ENCODE measurements at places on chromosomes 5 and 9. TPM values are rescaled to one million over a fixed set of nuclear protein-coding genes. Genes with fewer than 3 reads are reported as not detected.

- H3K4me3 ChIP-seq: no peak overlapping the region
- no peak overlapping the region for H3K27ac ChIP-seq
- H3K27me3 ChIP-seq: no peaks in the 10 kb centered on the region
- H3K4me1 ChIP-seq: no peaks in the 10 kb centered on the region
Measured at GRCh38 chr5:994272-994607, 14.4 kb upstream of the NKD2 start.

Gene SOHLH1
- total RNA-seq: not detected

DNA sequence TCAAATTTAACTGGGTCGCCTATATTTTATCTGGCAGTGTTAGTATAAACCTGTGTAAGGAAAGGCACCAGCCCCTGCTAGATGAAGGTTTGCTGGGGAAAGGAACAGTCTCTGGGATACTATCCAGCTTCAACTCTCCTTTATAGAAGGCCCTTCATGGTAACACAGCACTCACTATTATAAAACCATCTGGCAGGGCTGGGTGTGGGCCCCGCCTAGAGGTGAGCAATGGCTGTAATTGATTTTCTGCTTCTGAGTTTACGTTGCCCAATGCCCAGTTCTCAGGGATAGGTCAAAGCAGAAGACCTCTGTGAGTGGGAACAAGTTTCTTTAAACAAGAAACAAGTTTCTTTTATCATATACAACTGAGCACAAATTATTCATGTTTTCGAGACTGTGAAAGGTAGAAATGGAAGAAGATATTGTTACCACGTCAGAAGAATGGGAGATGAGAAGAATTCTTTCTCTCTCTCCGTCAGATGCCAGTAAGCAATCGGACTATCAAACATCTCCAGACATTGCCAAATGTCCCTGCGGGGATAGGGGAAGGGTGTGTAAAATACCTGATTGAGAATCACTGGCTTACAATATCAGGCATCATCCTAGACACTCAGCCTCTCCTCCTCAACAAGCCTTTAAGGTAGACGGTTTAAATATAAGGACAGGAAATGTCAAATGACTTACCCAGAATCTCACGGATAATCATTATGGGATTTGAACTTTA is 205.9 kb downstream of the PDZD2 start:
- no peak overlapping the region for H3K27ac ChIP-seq
- no peaks in the 10 kb centered on the region for H3K27me3 ChIP-seq
- DNase-seq: no peak
- H3K4me3 ChIP-seq: no peak overlapping the region

DNA sequence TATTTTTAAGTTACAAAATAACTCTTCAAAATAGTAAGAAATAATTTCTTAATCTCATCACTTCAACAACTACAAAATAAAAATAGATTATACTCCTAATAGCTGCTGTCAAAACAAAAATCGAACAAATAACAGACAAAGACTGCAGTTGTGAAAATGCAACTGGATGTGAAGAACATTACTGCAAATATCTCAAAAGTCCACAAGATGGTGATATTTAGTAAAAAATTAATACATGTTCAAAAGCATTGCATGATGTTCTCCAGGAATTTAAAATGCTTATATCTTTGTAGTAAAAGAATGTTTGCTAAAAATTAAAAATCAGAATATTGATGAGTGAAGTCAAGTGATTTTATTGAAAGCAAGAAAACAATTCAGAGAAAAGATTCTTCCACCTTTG is 66.2 kb downstream of the MPDZ start:
- no peak for DNase-seq
- H3K4me1 ChIP-seq: no peaks in the 10 kb centered on the region
- H3K27ac ChIP-seq: no peak overlapping the region
- H3K36me3 ChIP-seq: peaks cover 15% of the 10 kb centered on the region

DNA sequence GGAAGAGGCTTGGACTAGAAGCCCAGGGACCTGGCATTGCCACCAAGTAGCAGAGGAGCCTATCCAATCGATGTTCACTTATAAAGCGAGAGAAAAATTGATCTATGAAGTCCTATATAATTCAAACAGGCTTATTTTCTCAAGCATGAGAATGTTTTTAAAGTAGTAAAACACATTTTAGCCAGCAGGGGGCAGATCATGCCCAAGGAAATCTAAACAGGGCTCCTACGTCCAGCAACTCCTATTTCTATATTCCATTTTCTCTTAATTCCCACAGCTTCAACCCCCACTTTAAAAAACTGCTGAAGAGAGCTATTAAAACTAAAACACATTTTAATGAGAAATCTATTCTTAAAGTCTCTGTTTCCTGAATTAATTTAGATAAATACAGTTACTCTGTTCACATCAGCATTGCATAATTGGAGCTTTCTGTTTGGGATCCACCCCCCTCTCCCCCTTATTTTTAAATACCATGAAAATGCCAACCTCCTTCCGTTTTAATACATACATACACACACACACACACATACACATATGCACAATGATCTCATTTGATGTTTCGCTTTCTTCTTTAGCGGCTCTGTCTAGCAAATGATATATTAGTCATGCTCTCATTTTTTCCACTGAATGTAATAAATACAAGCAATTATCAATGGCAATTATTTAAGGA is 144.9 kb downstream of the MYO10 start:
- H3K4me1 ChIP-seq: no peaks in the 10 kb centered on the region
- no peak overlapping the region for H3K27ac ChIP-seq
- no peaks in the 10 kb centered on the region for H3K27me3 ChIP-seq
- H3K4me3 ChIP-seq: no peak overlapping the region
- no peak for DNase-seq

Gene TMEM252
- not detected for total RNA-seq

- DNase-seq: no peak
- no peaks in the 10 kb centered on the region for H3K27me3 ChIP-seq
- H3K27ac ChIP-seq: no peak overlapping the region
- H3K4me1 ChIP-seq: peaks cover 13% of the 10 kb centered on the region
- H3K4me3 ChIP-seq: no peak overlapping the region
Measured at GRCh38 chr9:79616013-79616412, 44.2 kb downstream of the TLE4 start.

GRCh38 chr5:159518371-159518770 is 188.1 kb upstream of the IL12B start:
- peak overlapping the region; percentile 77 for H3K27ac ChIP-seq
- no peak overlapping the region for H3K4me3 ChIP-seq
- no peaks in the 10 kb centered on the region for H3K27me3 ChIP-seq
- no peaks in the 10 kb centered on the region for H3K36me3 ChIP-seq
- H3K4me1 ChIP-seq: peaks cover 13% of the 10 kb centered on the region
- peak; percentile 48 for DNase-seq

Gene CERCAM
- total RNA-seq: 120 TPM

Gene KCNMB1
- total RNA-seq: 20.1 TPM

Gene PITX1
- not detected for total RNA-seq

Gene SPARC
- total RNA-seq: 1,851 TPM

GRCh38 chr5:35651002-35651756 is 33.5 kb downstream of the SPEF2 start:
- H3K27me3 ChIP-seq: no peaks in the 10 kb centered on the region
- no peak for DNase-seq

Gene FNIP1
- total RNA-seq: 54.7 TPM

GRCh38 chr5:131677115-131677514 is 42.1 kb upstream of the RAPGEF6 start:
- H3K36me3 ChIP-seq: peaks cover 15% of the 10 kb centered on the region
- DNase-seq: no peak
- H3K4me3 ChIP-seq: no peak overlapping the region
- H3K27me3 ChIP-seq: no peaks in the 10 kb centered on the region

DNA sequence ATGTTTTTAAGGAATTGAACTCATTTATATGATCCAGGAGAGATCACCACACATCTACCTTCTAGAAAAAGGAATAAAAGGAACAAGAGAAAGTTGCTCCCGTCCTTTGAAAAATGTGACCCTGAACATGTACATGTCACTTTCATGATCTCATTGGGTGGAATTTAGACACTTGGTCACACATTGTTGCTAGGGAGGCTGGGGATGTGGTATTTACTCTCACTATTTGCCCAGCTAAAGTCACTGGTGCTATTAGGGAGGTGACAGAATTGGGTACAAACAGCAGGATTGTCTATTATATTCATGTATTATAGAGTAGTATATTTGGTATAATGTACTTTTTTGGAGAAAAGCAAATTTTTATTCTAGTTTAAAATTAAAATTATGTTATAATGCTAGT is 2.1 kb upstream of the CDH10 start:
- H3K4me1 ChIP-seq: peaks cover 3% of the 10 kb centered on the region
- H3K36me3 ChIP-seq: no peaks in the 10 kb centered on the region
- no peak overlapping the region for H3K4me3 ChIP-seq
- H3K27me3 ChIP-seq: no peaks in the 10 kb centered on the region
- DNase-seq: no peak

Gene PDZD2
- 4.5 TPM for total RNA-seq
